ENCODE measurements at places on chromosomes 12 and 14.

DNA sequence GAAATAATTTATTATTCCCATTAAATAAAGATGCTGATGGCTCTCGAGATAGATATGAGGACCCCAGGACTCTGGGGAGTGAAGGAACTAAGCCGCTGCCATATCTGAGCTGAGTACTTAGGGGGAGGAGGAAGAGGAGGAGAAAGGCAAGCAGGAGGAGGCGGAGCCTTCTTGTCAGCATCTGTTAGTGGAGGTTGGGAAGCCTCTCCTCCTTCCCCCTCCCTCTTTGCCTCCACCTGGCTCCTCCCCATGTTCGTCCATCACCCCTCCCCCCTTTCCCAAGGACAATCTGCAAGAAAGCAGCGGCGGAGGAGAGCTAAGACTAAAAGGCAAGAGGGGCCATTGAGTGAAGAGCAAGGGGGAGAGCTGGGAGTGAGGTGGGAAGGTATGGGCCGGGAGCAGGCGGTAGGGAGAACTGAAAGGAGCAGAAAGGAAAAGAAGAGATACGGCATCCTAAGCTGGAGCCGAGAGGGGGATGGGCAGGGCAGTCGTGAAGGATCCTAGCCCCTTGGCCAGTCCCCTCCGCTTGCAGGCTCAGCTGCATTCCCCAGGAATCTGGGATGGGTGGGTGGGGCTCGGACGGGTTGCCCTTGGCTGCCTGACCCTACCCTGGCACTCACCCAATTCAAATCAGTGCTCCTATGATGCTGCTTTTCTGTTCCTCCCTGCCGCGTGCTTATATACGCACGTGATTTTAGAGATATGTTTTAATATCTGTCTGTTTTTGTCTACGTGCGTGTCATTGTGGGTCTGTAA is at the start of gene PFKM:
Gene PFKM (plus strand): TSS at position 287 of the 756 bp plus-strand sequence. CDS start 3,411 bp downstream, outside the sequence.
- DNase-seq: peak; percentile 89

GRCh38 chr12:80187660-80188090 is 88.3 kb downstream of the OTOGL start:
- peak; percentile 62 for DNase-seq

GRCh38 chr12:93959657-93960056 is 188.7 kb upstream of the PLXNC1 start:
- no peak for DNase-seq

DNA sequence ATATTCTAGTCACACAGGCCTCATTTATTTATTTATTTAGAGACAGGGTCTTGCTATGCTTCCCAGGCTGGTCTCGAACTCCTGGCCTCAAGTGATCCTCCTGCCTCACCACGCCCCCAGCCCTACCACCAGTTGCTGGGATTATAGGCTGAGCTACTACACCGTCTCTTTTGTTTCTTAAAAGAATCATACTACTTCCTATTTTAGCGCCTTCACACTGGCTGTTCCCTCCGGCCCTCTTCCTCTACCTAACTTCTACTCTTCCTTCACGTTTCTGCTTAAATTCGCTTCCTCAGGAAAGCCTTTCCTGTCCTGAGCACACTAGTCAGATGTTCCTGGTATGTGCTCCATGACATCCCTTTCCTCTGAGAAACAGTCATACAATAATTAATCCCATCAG is 6.4 kb upstream of the MRPL42 start:
- no peak for DNase-seq

DNA sequence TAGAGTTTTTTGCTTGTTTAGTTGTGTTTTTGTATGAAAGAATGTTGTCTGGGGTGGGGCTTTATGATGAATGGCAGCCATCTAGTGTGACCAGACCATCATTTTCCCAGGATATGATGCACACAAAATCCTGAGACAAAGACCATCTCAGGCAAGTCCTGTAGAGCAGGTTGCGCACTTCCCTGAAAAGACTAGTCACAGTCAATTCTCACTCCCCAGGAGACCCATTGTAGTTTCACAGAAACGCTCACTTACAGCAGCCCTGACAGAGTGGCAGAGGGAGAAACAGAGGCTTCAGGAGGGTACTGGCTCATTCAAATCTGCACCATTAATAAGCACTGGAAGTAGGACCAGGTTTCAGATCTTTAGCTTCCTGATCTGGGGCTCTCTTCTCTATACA is 183.2 kb downstream of the TMEM117 start:
- DNase-seq: no peak

DNA sequence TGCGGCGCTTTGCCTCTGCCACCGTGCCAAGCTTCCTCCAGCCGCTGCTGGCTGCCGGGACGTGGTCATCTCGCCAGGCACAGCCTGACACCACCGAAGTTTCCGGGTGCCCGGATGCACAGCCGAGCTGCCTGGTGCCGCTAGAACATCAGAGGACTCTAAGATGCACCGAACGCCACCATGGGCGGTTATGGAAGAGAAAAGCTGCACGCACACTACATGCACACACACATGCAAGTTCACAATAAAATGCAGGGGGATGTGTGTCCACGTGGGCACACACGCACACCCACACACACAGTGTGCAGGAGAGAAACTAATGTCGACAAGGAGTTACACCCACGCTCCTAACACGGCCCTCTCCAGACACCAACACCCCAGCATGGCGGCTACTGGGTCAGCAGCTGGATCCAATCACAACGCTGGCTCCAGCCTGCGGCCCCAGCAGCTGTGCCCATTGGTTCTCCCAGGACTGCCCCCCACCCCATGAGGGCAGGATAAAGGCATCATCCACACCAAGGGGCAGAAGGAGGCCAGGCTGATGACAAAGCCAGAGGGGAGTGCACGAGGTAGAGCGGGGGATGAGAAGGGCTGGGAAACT is 82.7 kb downstream of the BCL11B start:
- no peak for DNase-seq

DNA sequence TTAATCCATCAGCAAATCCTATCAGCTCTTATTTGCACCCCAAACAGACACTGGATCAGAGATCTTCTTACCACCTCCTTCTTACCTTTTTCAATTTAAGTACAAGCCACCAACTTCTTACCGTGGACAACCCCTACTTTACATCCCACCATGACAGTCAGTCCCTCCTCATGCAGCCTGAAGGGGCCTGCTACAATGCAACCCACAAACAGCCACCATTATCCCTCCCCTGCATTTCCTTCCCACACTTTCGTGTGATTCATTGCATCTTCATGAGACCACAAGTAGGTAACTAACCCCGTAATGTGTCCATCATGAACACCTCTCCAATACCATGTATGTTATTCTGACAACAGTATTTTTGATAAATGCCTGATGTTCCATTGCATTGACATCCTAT is 108.6 kb downstream of the BCL11B start:
- DNase-seq: no peak

DNA sequence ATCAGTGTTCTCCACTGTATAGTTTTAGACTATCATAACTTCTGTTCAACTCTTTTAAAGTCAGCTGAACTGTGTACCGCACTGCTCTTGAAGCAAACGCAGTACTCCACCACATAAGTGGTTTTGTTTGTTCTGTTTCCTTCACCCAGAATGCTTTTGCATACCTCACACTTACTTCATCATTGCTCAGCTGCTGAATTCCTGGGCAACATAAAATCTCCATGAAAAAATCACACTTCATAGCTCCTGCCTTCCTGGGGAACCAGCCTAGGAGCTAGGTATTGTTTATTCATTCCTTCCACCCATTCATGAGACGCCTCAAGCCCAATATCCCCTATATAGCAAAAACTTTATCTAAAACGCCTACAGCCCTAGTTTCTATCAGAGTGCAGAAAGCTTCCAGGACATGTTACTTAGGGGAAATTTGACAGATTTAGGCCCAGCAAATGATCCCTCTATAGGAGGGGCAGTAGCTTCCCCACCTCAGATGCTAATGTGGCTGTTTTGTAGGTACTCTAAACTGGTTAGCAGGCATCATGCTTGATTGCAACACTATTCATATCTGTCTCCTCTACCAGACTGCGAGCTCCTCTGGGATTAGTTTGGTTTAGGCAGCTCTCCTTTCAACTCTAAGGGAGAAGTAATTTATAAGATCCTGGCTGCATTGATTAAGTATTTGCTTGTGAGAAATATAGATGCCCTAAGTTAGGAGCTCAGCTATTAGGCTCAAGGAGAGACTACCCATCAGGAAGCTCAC is 44.5 kb downstream of the LRRC9 start:
- DNase-seq: peak; percentile 22

GRCh38 chr14:70441641-70442040 is 10.3 kb upstream of the ADAM21 start:
- DNase-seq: no peak

- no peak for DNase-seq
Observed at GRCh38 chr12:57625261-57626032, 7.6 kb downstream of the B4GALNT1 start.

- peak; percentile 97 for DNase-seq
Observed at GRCh38 chr12:75825686-75826085, 205.9 kb downstream of the PHLDA1 start.

GRCh38 chr14:32319368-32320049 is 9.6 kb upstream of the AKAP6 start:
- no peak for DNase-seq

DNA sequence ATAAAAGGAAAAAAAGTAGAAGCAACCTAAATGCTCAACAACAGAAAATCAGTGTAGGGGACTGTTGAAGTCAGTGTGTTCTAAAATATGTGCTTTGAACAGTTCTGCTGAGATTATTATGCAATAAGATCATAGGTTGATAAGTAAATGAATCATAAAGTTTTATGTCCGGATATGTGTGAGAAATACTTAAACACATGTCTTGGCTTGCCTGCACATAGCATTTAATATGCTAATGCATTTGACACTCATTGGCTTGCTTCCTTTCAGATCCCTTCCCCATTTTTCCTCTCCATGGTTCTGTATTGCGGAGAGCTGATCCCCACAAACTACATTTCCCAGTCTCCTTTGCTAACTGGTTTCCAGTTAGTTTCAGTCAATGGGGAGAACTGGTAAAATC is 573.8 kb upstream of the TBX3 start:
- DNase-seq: peak; percentile 68

- DNase-seq: no peak
Observed at GRCh38 chr12:121955258-121956237, 37.2 kb downstream of the CFAP251 start.

- no peak for DNase-seq
Observed at GRCh38 chr14:56160088-56160487, 41.9 kb downstream of the PELI2 start.
